ENCODE measurements at places on chromosomes 12 and 14.

DNA sequence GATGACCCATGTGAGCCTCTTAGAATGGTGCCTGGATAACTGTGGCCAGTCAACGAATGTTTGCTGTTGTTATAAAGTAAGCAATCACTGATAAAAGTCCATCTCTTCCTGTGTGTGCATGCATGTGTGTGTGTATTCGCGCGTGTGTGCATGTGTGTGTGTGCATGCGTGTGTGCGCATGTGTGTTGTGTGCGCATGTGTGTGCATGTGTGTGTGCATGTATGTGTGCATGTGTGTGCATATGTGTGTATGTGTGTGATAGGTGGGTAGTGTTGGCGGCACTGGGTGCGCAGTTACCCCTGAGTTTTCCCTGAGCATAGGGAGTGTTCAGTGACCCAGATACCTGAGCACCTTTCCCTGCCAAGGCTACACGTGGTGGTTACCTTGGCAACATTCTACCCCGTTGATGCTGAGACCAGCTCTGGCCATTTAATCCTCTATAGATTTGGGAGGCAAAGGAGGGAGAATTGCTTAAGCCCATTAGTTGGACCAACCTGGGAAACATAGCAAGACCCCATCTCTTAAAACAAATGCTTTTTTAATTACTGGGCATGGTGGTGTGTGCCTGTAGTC is 137.8 kb downstream of the SLC15A4 start:
- DNase-seq: no peak

GRCh38 chr12:98418357-98419075 is 96.9 kb upstream of the TMPO start:
- DNase-seq: no peak

GRCh38 chr12:58873496-58873895 is 46.8 kb downstream of the LRIG3 start:
- no peak for DNase-seq

- DNase-seq: no peak
Measured at GRCh38 chr14:23160924-23161522, 22.4 kb downstream of the SLC7A8 start.

DNA sequence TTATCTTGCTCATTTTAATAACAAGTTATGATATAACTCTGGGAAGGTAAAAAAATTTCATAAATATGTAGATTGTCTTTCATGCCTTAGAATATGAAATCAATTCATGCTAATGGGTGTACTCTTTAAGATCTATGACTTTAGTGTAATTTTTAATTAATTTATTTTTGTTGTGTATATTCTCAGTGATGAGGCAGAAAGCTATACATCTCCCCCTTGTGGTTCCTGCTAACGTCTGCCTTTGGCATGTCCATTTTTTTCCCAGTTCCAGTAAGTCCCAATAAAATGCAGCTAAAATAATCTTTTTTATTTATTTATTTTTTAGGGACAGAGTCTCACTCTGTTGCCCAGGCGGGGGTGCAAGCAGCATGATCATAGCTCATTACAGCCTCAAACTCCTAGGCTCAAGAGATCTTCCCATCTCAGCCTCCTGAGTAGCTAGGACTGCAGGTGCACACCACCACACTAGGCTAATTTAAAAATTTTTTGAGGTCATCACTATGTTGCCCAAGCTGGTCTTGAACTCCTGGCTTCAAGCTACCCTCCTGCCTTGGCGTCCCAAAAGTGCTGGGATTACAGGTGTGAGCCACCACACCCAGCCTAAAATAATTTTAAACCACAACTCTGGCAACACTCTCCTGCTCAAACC is 3.3 kb upstream of the CHURC1 start:
- DNase-seq: no peak

GRCh38 chr12:69102856-69103255 is 136.5 kb upstream of the CPSF6 start:
- no peak for DNase-seq

DNA sequence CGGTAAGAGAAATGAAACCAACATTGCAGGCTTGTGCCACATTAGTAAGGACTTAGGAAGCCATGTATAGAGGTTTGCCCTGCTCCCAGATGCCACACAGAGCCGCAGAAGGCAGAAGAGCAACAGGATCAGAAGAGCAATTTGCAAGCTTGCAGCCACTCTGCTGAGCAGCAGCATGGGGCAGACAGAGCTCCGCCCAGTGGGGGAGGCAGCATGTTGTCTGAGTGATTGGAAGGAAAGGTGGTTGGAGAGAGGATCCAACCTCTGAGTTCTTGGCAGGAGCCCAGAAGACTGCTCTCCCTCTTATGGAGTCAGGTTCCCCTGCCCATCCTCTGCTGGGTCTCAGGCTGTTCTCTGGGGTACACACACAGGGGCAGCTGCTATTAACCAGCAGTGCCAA is 2.3 kb upstream of the KRT6A start:
- no peak for DNase-seq

DNA sequence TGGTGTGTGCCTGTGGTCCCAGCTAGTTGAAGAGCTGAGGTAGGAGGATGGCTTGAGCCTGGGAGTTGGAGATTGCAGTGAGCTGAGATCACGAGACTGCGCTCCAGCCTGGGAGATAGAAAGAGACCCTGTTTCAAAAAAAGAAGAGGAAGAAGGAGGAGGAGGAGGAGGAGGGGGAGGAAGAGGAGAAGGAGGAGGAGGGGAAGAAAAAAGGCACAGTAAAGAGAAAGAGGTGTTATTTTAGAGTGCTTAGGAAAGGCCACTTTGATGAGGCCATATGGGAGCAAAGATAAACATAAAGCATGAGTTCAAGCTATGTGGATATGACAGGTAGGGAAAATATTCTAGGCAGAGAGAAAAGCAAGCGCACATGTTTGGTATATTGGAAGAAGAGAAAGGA is 154.1 kb upstream of the BTG1 start:
- no peak for DNase-seq

GRCh38 chr12:111121840-111122239 is 201.5 kb upstream of the MYL2 start:
- no peak for DNase-seq

GRCh38 chr14:21334202-21334906 is 49.5 kb downstream of the SUPT16H start:
- no peak for DNase-seq

DNA sequence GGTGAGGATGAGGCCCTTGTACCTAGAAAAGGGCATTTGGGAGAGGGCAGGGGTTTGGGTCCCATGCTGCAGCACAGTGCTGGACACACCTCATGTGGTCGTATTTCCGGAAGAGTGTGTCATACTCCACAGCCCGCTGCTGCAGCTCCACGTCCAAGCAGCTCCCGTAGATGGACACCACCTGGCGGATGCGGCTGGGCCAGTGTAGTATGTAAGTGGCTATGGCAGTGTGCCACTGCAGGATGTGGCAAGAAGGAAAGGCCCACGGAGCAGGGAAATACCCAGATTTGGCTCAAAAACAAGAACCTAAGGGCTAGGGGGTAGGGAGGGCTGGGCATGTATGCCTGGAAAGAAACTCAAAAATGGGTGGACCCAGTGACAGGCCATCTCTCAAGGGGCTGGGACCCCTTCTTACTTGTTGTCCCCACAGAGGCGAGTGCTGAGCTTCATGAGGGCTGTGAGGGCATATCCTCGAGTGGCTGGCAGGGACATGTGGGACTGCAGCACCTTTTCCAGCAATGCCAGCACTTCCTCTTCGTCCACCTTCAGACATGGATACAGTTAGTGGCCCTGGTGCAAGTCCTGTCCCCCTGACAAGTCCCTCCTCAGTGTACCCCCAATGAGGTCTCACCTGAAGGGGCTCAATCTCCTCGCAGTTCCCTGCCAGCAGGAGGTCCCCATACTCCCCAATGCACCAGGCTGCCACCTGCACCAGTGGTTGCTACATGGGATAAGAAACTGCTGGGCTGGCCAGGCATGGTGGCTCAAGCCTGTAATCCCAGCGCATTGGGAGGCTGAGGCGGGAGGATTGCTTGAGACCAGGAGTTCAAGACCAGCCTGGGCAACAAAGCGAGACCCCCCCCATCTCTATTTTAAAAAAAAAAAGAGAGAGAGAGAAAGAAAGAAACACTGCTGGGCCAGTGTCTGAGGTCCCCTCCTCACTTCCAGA is 5.4 kb downstream of the AP1G2 start:
- DNase-seq: no peak

GRCh38 chr14:61611880-61612630 is 83.3 kb upstream of the HIF1A start:
- DNase-seq: no peak

DNA sequence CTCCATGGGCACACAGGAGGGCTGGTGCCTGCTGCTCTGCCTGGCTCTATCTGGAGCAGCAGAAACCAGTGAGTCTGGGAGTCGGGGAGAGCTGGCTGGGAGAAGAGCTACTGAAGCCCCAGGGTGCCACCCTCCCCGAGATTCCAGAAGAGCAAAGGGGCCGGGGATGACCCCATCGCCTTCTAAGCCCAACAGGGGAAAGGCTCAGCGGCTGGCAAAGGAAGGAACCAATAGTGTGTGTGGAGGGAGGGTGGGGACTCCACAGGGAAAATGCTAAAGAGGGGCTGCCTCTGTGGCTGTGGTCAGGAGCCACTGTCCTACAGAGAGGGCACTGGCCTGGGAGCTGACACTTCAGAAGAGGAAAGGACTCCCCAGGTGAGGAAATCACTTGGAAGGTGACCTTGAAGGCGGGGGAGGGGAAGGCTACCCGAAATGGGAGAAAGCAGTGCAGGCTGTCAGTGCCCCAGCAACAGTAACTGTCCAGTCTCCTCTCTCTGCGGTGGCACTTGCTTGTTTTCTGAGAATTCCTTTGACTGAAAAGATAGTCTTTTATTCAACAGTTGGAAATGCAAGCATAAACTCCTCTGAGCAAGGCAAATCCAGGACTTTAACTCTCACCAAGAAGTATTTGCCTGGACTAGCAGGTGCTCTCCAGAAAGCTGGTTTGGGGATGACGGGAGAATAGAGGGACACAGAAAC is 552 bp downstream of the TAPBPL start:
- DNase-seq: no peak

DNA sequence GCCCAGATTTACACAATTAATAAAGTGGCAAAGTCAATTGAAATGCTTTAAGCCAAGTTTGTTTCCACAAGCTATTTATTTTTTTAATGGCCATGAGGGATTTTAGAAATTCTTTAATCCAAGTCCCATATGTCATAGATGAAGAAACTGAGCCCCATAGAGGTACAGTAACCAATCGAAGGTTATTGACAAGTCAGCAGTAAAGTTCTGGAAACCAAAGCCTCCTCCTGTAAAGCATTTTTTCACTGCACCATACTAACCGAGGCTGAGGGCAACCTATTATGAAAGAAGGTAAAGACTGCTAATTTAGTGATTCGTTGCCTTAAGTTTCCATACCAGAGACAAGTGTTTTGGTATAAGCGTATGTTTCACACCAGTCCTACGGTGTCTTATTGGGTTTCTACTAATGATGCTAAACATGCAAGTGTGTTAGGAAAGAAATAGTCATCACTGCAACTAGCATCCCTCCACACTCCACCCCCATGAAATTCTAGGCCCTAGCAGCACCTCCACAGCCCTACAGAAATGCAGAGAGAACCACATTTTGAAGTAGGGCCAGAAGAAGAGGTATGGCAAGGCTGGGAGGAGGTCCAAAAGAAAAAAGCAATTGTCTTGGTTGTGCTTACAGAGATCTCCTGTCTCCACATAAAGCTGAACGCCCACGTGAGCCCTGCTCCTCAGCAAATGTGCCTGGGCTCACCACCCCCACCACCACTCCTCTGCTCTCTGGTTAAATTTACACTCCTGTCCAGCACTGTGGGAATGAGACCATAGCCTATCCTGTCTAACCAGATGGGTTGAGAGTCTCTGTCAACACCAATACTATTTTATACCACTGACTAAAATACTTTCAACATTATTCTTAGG is 271.1 kb upstream of the G2E3 start:
- no peak for DNase-seq

DNA sequence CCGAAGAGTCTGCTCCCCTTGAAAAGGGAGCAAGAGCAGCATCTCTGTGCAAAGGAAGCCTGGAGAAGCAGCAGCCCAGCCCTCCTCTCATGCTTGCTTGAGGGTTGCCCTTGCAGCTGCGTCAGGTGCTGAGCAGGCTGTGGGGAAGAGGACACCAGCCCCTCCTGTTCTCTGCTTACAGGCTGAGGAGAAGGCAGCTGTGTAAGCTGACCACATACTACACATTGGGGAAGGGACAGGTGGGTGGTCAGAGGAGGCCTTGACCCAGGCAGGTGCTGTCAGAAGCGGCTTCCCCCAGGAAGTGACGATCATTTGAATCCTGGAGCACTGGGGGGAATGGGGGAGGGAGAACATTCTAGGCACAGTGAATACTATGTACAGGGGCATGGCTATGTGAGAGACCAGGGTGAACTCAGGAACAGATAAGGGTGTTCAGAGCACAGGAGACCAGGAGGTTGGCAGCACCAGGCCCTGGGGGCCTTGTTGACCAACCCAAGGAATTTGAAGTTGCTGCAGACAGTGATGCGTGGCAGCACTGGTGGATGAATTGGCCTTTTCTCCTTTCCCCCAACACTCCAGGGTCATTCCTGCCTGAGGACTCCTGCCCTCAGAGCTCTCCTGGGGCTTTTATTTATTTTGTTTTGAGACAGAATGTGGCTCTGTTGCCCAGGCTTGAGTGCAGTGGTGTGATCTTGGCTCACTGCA is 2.7 kb upstream of the KLC1 start:
- no peak for DNase-seq

GRCh38 chr12:92707926-92708325 is 5.1 kb downstream of the PLEKHG7 start:
- DNase-seq: no peak

- DNase-seq: no peak
Measured at GRCh38 chr12:66735275-66735674, 56.4 kb upstream of the GRIP1 start.

DNA sequence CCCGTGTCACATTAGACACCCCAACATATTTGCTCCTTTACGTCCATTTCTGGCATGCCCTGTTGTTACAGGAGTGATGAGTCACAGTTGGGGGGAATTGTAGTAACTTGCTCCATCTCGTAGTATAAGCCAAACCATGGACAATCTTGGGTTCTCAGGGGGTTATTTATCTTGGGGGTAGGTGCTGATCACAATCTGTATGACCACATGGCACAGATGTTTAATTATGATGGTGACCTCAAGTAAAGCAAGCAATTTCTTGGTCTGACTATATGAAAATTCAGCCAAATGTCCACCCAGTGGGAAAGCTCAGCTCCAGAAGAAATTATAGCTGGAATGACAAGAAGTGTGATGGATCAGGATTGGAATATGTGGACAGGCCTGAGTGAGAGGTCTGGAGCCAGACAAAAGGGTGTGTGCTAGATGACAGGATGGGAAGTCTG is 32.1 kb upstream of the STON2 start:
- DNase-seq: no peak

Data from cortex of kidney (tissue), 1 donor.